Stimulated activated naive B cell treated with anti-CD40 and anti-IgM and Interleukin-4, amounts not matched to agents 10 μg/mL and 1 μg/mL and 100 μg/mL, for 72 hours (primary cell): ENCODE measurements at places on chromosomes 12 and 14.

DNA sequence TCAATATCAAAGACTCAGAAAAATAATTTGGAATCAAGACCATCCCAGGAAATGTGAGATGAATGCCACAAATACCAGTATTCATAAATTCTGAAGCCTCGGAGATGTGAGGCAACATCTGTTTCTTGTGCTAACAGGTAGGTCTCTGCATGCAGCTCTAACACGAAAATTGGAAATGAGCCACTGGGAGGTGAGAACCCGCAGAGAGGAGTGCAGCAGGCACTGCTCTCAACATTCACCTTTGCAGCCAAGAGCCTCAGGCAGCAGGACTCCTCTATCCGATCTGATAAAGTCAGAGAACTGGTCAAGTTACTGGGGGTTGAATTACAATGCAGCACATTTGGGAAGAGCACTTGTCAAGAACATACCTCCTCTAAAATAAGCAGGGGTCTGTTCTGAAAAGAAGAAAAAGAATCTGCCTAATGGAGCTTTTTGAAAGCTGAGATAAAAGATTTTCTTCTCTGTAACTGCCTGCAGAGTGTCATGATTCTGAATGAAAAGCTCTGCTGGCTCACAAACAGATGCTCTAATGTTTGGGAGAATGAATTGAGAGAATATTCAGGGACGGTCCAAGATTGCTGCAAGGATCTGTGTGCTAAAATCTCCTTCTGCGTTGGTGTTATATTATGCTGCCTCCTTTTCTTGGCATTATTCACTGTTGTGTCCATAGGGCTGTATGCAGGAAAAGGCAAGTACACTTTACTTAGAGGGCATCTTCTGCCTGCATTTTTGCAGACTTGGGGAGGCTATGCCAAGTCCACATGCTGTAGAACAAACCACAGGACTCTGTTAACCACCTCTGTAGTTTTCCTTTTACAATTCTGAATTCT lies 209.6 kb upstream of the KRR1 start:
- DNase-seq = no peak

DNA sequence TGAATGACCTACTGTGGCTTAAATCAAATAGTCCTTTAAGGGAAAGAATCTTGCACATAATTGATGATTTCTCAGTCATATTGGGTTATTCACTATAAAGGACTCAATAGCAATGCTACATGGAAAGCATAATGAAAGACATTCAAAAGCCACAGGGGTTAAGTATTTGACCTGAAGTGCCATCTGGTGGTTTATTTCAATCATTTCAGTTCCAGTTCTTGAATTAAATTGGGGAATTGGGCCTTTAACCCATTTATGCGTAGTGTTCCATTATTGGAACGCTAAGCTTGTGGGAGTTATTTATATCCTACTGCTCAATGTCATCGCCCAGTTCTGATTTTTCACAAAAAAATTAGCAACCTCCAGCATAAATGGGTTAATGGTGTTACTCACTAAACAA lies 41.3 kb upstream of the C12orf71 start:
- no peak for DNase-seq

- no peak for DNase-seq
These were observed 11.6 kb upstream of the CHFR start for GRCh38 chr12:132899033-132899432.

- no peak for DNase-seq
These were observed 17.8 kb downstream of the POMT2 start for GRCh38 chr14:77302926-77303325.

DNA sequence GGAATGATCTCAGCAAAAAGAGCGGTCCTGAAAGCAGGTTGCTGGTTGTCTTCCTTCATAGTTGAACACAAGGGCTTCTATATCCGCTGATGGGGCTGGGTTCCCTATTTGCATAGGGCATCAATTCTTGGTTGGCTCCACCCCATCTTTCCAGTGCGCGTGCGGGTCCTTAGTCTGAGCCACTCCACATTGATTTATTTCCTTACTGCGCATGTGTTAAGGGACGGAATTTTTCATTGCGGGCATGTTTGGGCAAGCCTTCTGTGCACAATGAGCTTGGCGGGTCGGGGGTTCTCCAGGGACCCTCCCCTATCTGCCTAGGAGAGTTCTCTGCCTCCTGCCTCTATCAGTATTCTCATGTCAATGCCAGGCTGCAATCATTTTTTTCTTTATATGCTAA lies 21.2 kb upstream of the DLGAP5 start:
- DNase-seq = no peak

GRCh38 chr14:86038387-86039042 lies 508.6 kb downstream of the FLRT2 start:
- DNase-seq = peak; percentile 11

GRCh38 chr14:25431211-25432076 lies 381.5 kb upstream of the STXBP6 start:
- no peak for DNase-seq

DNA sequence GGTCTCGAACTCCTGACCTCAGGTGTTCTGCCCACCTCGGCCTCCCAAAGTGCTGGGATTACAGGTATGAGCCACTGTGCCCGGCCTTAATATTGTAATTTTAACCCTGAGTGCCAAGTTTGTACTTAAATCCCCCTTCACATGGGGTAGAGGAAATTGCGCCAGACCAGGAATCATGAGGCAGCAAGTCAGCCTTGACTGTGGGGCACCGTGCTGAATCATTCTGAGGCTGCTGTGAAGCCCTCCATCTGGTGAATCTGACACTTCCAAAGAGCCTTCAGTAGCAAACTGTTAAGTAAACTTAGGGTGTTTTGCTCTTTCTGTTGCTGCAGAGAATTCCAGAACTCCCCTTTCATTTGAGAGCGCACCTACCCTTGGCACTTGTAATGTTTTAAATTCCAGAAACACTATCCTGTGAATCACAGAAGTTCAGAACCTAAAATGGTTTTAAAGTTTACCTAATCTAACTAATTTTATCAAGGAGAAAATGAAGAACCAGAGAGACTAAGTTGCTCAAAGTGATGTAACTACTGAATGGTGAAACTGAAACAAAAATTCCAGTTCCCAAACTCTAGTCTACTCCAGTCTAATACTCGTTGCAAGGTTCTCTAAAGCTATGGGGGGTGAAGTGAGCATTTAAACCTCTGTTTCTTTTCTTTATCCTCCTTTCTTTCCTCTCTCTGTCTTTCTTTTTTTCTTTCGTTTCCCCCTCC lies 7.5 kb downstream of the HEBP1 start:
- DNase-seq = no peak

DNA sequence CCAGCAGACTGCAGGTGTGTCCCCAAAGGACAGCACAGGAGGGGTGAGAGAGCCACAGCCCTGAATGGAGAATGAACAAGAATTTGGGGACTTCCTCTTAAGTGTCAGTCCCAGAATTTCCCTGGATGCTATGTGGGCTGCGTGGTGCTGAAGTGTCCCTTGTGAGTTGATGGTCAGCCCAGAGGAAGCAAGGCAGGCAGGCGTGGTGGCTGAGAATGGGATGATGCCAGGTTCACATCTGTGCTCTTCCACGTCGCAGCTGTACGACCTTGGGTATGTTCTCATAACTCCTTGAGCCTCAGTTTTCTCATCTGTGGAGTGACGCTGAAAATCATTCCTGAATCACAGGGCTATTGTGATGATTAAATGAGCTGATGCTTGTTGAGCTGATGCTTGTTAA lies 62.1 kb upstream of the GPATCH2L start:
- no peak for DNase-seq

GRCh38 chr12:98698603-98699463 lies 53.7 kb downstream of the APAF1 start:
- peak; percentile 26 for DNase-seq

- DNase-seq = no peak
These were observed 112.5 kb downstream of the FOXN3 start for GRCh38 chr14:89304561-89304960.

DNA sequence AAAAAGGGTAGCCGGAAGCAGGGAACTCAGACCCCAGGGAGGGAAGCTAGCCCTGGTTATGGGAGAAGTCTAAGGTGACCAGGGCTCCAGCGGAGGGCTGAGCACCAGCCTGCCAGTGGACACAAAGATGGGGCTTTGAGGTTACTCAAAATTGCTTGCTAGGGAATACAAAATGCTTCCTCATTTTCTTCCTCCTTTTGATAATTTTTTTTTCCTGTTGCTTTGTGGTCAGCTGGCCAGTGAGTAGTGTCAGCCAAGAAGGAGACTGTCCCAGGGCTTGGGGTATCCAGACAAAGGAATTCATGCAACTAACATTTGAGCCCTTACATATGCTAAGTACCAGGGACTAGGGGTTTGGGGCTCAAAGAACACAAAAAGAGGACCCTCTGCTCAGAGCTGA lies 206.2 kb downstream of the PPM1H start:
- DNase-seq = no peak

- no peak for DNase-seq
These were observed 37.2 kb downstream of the ATF7IP start for GRCh38 chr12:14402697-14403096.

- DNase-seq = no peak
These were observed 813.1 kb upstream of the NOVA1 start for GRCh38 chr14:27410981-27411380.

GRCh38 chr12:47184229-47184628 lies 104.5 kb upstream of the AMIGO2 start:
- DNase-seq = no peak

- DNase-seq = peak; percentile 52
These were observed 198.2 kb downstream of the BTG1 start for GRCh38 chr12:91947459-91947858.

GRCh38 chr12:112932485-112933128 lies 5.7 kb upstream of the OAS3 start:
- DNase-seq = no peak

DNA sequence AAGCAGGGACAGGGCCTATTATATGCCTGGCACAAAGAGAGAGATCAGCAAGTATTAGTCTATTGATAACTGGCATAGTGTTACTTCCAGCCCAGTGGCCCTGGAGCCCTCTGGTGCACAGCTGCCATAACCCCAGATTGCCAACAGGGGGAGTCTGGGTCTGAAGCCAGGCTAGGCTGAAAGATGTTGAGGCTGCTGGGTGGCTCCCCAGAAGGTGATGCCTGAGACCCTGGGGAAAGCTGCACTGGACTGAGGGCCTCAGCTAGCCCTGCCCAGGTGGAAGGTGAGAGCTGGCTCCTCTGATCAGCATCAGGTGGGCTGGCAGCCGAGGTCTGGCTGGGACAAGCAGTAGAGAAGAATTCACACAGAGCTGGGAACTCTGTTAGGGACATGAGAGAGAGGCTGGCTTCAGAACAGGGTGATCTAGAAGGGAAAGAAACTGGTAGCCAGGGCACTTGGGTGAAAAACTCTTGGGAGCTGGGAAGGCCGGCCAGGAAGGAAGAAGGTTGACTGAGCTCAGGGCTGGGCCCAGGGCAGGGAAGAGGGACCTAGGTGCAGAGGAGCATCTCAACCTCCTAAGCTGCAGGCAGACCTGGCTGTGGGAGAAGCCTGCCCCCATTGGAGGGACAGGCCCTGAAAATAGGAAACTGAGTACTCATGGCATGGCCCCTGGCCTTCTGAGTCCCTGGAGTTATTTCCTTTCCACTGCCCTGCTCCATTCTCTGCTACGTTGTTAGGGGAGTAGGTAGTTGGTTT lies 3.9 kb downstream of the GZMH start:
- peak; percentile 56 for DNase-seq

GRCh38 chr12:47768323-47768811 lies 4.7 kb upstream of the SLC48A1 start:
- no peak for DNase-seq

DNA sequence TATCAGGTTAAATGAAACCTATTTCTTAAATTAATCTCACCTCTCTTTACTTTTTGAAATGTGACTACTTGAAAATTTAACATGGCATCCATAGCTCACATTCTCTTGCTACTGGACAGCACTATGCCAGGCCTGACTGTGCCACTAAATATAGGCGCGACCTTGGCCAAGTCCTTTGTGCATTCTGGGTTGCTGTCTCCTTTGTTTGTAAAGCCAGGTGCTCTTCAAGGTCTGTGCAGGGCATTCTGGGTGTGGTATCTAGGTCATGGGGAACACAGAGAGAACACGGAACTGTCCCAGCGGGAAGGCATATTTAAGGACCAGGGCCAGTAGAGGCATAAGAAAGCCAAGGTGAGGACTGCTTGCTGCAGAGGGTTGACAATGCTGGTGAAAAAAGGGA lies 121.2 kb downstream of the ZNF664 start:
- no peak for DNase-seq

DNA sequence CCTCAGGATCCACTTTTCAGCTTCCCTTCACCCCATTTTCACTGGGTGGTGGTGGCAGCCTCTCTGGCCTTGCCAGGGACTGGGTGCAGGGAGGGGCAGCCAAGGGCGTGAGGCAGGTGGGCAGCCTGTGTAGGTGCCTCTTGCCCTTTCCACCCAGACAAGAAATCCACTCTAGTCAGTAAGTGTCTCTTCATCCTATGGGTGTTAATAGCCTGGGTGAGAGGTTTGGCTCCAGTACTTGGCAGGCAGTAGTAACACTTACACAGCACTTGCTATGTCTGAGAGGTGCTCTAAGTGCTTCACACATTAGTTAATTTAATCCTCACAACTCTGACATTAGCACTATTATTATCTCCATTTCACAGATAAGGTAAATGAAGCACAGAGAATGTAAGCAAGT lies 171.9 kb downstream of the EMP1 start:
- no peak for DNase-seq

DNA sequence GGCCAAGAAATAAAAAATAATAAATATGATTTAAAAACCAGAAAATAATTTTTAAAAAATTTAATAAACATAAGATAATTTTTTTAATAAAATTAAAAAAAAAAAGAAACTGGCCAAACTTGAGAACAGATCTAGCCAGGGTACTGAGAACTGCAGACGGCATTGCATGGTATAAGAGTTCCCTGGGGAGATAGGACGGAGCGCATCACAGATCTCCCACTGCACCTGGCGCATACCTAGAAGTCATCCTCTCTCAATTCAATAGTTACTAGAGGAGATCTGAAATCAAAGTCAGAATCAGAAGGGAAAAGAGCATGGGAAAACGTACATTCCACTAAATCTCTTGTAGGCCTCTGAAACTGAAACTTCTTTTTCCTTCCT lies 58.9 kb upstream of the BCL2L14 start:
- DNase-seq = no peak

- no peak for DNase-seq
These were observed 64.1 kb downstream of the NCOR2 start for GRCh38 chr12:124503305-124503704.

DNA sequence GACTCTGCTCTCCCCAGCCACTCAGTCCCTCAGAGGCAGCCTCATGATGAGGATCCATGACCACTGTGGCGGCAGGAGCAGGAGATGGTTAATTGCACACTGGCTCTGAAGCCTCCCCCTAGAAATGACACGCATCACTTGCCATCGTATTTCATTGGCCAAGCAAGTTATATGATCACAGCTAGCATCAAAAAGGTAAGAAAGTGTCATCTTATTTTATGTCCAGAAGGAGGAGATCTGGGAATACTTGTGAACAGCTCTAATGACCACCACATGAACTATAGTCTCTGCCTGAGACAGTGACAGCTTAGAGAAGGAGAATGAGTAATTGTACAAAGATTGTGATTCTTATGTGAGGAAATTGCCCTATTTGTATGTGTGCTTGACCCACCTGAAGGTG lies 363.4 kb downstream of the NUAK1 start:
- DNase-seq = no peak

DNA sequence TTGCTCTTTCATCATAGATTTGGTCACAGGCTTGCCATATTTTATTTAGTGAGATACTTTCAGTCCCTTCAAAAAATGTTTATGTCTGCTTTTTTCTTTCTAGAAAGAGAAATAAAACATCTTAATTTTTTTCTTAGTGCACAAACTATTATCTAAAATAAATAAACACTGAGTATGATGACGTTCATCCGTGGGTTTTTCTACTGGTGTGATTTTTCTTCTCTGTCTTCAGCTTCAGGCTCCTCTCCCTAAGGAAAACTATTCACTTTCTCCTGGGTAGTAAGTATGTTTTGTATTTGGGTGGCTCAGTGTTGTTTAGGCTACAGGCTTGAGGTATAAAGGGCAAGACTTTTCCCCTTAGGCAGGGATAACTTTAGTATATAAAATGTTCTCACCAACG lies 154.7 kb downstream of the DACT1 start:
- no peak for DNase-seq
